ENCODE measurements at places on chromosomes 16 and 17.

- DNase-seq: no peak
Measured at GRCh38 chr16:69724981-69725479, 1.3 kb downstream of the NQO1 start.

GRCh38 chr17:27529230-27529796, 73.1 kb downstream of the KSR1 start:
- DNase-seq: no peak

GRCh38 chr16:21184834-21185233, 26.4 kb downstream of the LDAF1 start:
- no peak for DNase-seq

DNA sequence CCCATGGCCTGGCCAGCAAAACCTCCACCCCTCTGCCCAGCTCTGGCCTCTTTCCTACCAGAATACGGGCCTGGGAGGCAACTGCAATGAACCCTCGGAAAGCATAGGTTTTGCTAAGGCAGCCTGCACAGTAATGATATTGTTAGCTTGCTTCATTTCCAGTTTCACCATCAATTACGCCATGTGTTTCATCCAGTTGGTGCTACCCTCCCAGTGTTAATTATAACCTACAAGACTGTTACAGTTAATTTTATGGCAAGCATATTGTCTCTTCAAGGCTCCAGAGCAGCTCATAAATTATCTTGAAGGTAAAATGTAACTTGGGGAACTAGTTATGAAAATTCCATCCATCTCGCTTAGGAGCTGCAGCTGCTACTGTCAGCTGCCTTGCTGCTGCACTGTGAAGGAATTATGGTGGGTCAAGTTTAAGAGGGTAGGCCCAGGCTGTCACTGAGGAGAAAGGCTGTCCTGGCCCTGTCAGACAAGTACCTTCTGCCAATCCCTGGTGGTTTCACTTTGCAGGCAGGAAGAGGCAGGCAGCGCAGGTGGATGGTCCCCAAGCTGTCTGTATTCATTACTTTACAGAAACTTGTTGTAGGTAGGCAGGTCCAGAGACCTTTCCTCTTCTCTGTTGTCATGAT, 242.9 kb downstream of the FTO start:
- DNase-seq: no peak

GRCh38 chr17:77827039-77827438, 131.5 kb upstream of the TNRC6C start:
- no peak for DNase-seq

GRCh38 chr17:57292091-57292490, 35.8 kb downstream of the MSI2 start:
- DNase-seq: no peak

DNA sequence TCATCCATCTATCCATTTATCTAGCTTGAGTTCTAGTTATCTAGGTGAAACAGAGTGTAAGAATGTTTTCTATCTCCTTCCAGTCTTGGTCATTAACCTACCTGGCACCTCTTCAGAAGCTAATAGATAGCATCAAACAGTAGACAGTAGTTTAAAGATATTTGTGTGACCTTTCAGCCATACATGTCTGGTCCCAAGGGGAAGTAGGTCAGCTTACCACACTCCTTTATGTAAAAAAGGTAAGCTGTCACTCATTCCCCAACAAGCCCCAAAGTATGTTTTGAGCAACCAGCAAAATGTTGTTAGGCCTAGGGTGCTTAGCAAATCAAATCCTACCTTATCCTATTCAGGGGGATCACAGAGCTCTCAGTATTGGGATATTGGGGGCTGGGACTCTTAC, 3.5 kb downstream of the KRT33B start:
- no peak for DNase-seq

GRCh38 chr16:88972349-88972748, 4.7 kb downstream of the CBFA2T3 start:
- no peak for DNase-seq

DNA sequence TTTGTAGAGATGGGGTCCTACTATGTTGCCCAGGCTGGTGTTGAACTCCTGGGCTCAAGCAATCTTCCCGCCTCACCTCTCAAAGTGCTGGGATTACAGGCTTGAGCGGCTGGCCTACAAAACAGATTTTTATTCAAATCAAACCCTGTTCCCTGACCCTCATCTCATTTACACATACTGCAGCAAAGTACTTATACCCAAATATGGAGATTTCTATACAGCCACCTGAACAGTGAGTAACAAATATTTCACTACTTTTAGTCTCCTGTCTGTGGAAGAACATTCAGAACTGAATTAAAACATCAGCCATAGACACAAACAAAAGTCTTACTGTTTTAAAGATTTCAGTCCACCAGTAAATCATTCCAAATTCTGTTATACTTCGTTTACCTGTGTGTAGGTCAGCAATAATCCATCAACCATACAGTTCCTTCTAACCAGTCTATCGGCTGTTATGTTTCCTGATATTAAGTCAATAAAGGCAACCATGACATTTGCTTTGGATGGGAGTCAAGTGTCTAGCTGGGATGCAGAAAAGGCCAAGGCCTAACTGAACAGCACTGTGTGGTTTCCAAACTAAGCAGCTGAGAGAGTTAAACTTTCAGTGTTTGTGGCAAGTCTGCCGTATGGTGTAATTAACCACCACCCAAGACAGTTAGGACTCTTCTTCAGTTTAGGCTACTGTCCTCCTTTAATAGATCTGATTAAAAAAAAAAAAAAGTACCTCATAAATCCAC, 22.3 kb downstream of the ERN1 start:
- no peak for DNase-seq

DNA sequence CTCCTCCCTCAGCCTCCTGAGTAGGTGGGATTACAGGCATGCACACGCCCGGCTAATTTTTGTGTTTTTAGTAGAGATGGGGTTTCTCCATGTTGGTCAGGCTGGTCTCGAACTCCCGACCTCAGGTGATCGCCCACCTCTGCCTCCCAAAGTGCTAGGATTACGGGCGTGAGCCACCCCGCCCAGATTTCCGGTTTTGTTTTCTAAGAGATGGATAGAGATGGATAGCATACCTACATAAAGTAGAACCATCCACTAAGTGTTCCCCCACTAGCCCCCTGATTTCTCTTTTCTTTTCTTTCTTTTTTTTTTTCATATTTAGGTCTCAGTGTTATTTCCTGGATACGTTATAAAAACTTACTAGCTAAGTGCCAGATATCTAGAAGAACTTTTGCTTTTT, 2.0 kb downstream of the WSB1 start:
- DNase-seq: no peak

- no peak for DNase-seq
Measured at GRCh38 chr16:4208341-4208751, 33.5 kb downstream of the SRL start.

GRCh38 chr17:6818938-6819337, 12.6 kb downstream of the TEKT1 start:
- DNase-seq: no peak

- DNase-seq: no peak
Measured at GRCh38 chr16:9469512-9469911, 378.1 kb downstream of the HAPSTR1 start.

DNA sequence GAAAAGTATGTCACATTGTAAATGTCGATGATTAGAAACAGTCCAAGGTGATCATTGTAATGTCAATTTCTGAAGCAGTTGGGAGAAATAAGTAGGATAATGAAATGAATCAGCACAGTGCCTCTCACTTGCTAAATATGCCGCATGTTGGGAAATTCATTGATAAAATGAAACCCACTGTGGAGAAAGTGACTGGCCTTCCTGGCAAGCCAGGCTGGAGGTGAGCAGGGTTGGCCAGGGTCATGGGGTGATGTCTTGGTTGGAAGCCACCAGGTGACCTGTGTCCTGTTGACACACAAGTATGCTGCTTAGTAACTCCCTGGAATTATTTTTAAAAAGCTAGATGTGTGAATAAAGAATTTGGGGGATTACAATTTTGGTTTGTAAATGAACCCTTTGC, 14.9 kb upstream of the WNT9B start:
- DNase-seq: no peak

GRCh38 chr17:17021194-17021863, 20.9 kb upstream of the MPRIP start:
- DNase-seq: no peak

GRCh38 chr16:11465675-11466074, 120.4 kb downstream of the RMI2 start:
- DNase-seq: no peak

DNA sequence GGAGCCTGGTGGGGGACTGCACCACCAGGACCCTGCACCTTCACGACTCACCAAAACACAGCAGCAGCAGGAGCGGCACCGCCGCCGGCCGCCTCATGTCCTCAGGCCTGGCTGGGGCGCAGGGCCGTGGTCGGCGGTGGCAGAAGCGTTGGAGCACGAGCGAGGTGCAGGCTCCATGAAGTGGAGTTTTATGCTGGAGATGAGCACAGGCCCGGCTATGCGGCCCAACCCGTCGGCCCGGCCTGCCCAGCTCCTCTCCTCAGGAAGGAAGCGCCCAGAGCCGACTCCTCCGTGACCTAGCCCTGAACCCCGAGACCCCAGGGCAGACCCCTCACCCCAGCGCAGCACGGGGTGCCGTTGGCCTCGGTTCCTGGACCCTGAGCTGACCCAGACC, at the start of gene PRSS27:
PRSS27 (minus strand) TSS at position 161 of the 394 bp plus-strand sequence; CDS start at position 97, 64 bp downstream.
- no peak for DNase-seq

- no peak for DNase-seq
Measured at GRCh38 chr17:82959242-82959930, 119.6 kb upstream of the ZNF750 start.

GRCh38 chr17:76996741-76997694, 128.8 kb downstream of the MGAT5B start:
- DNase-seq: no peak

DNA sequence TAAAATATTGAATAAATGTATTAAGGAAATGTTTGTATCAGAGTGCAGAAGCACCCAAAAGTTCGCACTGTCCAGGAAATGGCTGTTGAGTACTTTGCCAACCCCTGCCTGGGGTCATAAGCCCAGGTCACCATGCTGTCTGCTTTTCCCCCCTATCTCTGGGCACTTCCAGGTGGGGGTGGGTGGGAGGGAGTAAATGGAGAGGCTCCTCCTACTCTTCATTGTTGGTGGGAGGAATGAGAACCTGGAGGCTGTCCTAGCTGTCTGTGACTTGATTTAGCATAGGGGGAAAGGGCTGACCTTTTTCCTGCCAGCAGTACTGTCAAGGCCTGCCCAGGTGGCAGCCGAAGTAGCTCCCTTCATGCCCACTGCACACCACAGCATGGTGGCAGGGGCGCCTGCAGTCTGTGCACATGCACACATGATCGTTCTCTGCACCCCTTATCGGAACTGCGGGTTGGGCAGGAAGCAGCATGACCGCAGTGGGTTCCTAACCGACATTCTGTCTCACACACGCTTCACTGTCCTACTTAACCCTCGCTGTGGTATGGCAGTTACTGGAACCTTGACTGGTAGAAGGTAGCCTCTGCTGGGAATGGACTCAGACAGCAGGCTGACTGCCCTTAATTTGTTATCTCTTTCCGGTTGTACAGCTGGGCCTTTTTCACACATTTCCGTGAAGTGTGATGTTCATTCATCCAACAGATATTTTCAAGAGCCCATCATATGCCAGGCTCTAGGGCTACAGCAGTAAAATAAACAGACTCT, 41.5 kb downstream of the LDHD start:
- peak; percentile 60 for DNase-seq

DNA sequence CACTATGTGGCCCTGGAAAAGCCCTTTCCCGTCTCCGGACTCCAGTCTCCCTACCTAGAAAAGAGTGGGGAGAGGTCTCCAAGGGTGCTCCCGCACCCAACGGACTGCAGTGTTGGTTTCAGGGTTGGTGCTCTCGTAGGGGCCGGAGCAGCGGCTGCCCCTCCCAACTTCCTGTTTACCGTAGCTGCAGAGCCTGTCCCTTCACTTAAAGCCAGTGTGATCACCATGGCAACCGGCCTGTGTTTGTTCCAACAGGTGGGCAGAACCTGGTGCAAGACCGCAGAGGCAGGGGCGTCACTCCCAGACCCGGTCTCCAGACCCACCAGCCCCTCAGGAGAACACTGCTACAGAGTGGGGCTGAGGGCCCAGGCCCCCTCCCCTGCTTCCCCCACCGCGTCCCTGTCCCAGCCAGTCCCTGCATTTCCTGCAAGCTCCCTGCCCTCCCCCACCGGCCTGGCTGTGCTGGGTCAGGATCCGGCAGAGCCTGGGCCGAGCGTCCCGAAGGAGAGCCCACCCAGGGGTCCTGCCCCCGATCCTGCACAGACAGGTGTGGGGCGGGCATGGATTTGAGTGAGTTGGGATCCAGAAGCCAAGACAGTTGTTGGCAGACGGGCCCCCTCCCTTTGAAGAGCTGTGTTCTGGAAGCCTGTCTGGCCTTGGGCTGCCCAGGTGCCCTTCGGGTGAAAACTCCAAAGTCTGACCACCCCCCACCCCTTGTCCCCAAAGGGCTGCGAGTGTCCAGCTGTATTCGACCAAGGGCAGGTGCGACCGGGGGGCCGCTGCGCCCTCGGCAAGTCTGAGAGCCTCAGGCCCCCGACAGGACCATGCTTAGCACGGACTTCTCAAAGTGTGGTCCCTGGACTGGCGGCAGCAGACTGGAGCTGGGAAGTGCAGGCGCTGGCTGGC, 1.5 kb upstream of the BAIAP3 start:
- DNase-seq: no peak

GRCh38 chr16:3625911-3626732, 14.7 kb upstream of the SLX4 start:
- DNase-seq: no peak

DNA sequence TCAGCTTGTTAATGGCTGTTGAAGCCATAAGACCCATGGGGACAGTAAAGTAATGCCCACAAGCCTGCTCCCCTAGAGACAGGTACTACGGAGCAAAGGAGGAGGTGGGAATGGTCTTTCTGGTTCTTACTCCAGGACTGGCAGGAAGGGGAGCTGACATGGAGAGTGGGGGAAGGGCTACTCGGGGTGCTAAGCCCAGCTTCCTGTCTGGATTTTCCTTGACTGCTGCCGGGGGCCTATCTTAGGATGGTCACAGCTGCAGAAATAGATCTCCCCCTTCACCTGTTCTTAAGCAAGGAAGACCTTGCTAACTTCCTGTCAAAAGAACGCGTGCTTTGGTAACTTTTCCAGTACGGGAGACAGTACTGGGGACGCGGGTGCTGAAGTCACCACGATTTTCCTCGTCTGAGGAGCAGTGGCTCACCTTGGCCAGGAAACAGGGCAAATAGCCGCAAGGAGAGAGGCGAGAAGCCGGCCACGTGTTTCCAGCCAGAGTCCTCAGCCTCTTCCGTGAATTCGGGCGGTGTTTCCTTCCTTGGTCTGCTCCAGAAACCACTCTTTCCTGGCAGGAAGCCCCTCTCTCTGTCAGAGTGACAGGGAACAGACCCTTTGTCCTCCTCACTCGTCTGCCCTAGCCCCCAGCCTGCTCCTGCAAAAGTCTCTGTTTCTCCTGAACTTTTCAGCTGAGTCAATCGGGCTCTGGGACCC, 656 bp upstream of the PRR29 start:
- DNase-seq: no peak

- DNase-seq: no peak
Measured at GRCh38 chr17:43553573-43553972, 7.4 kb upstream of the ETV4 start.

Data from stimulated activated CD4-positive, alpha-beta T cell treated with anti-CD3 and anti-CD28 coated beads, Interleukin-2, amount 100 ng/mL, for 4 hours (primary cell).